ENCODE measurements at places on chromosomes 12 and 14. TPM values are rescaled to one million over a fixed set of nuclear protein-coding genes. Genes with fewer than 3 reads are reported as not detected.

Gene GPATCH2L
- total RNA-seq = 87.7 TPM

Gene PACS2
- 67.2 TPM for total RNA-seq

Gene CFAP73
- total RNA-seq = not detected

Gene FAM222A
- total RNA-seq = 0.30 TPM

Gene UNC79
- total RNA-seq = 0.18 TPM

Gene C1RL
- total RNA-seq = 21.4 TPM

Gene DYRK4
- total RNA-seq = 52.9 TPM

Gene EID3
- 12.1 TPM for total RNA-seq

Gene FITM1
- not detected for total RNA-seq

Gene NDRG2
- 0.89 TPM for total RNA-seq

Gene INHBC
- not detected for total RNA-seq

Gene PROX2
- not detected for total RNA-seq

Gene GLIPR1L1
- not detected for total RNA-seq

Gene PLEKHG7
- not detected for total RNA-seq

Gene GPHB5
- total RNA-seq = not detected

Gene PDZRN4
- total RNA-seq = under 0.01 TPM

Gene NOVA1
- under 0.01 TPM for total RNA-seq

Gene GPRC5A
- 6.2 TPM for total RNA-seq

Gene TAS2R50
- 8.6 TPM for total RNA-seq

Gene CCDC198
- total RNA-seq = not detected

Gene COX8C
- total RNA-seq = not detected

Gene PPP1R36
- total RNA-seq = 1.8 TPM

Gene ADCY4
- 0.97 TPM for total RNA-seq

Gene GPR132
- total RNA-seq = 0.05 TPM

Gene MFAP5
- total RNA-seq = 57.4 TPM

Gene LBHD2
- not detected for total RNA-seq

Gene PAX9
- 0.05 TPM for total RNA-seq

Gene RNASE8
- not detected for total RNA-seq

Gene SPIC
- not detected for total RNA-seq

Gene CLEC7A
- total RNA-seq = not detected

Gene TMEM120B
- total RNA-seq = 15.4 TPM

Gene AMHR2
- not detected for total RNA-seq

Gene GON7
- total RNA-seq = 8.3 TPM

Gene KCNK13
- total RNA-seq = 6.1 TPM

Gene ZDHHC22
- total RNA-seq = not detected

Gene PPM1A
- total RNA-seq = 43.4 TPM

Gene GYS2
- not detected for total RNA-seq

Gene POTEG
- total RNA-seq = not detected

Gene CCDC175
- not detected for total RNA-seq

Gene MYO1H
- total RNA-seq = not detected

Gene DHRS2
- total RNA-seq = 1.3 TPM

Gene MSRB3
- total RNA-seq = 121 TPM

Gene RNASE7
- total RNA-seq = not detected

Gene EML1
- 7.7 TPM for total RNA-seq

All from smooth muscle cell of the umbilical artery (primary cell).